ENCODE measurements at places on chromosomes 2 and 18. TPM values are rescaled to one million over a fixed set of nuclear protein-coding genes. Genes with fewer than 3 reads are reported as not detected.

The LYG2 gene
- total RNA-seq = not detected

DNA sequence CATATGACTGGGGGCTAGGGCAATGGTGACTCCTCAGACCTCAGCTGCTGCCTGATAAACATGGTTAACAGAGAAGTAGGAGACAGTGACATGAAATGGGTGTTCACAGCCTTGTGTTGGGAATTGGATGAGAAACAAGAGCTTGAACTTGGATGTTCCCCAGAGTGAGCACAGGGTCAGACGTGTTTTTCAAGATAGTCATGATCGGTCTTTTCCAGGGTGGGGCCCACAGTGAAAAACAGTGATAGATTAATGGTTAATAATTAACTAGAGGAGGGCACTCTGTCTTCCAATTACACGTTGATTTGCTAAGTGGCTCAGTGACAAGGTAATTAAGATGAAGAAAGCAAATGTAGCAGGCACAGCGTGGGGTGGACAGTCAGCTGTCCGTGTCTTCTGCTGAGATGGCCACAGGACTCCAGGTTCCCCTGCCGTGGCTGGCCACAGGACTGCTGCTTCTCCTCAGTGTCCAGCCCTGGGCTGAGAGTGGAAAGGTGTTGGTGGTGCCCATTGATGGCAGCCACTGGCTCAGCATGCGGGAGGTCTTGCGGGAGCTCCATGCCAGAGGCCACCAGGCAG is at the start of gene UGT1A3:
Gene UGT1A3 (plus strand): TSS at position 320 of the 579 bp plus-strand sequence. CDS start 85 bp downstream, at position 405.
- H3K27ac ChIP-seq = no peak within 1 kb of the TSS
- peaks cover 3% of the 10 kb centered on the region for H3K27me3 ChIP-seq
- DNase-seq = no peak
- no peaks in the 10 kb centered on the region for H3K4me1 ChIP-seq
- H3K36me3 ChIP-seq = peaks cover 8% of the 10 kb centered on the region

The RBM44 gene
- 0.71 TPM for total RNA-seq

- no peak overlapping the region for H3K4me3 ChIP-seq
- no peaks in the 10 kb centered on the region for H3K4me1 ChIP-seq
- H3K27ac ChIP-seq = no peak overlapping the region
- H3K27me3 ChIP-seq = peaks cover 50% of the 10 kb centered on the region
- no peak for DNase-seq
- no peaks in the 10 kb centered on the region for H3K36me3 ChIP-seq
These were observed 48.2 kb upstream of the FAM136A start for GRCh38 chr2:70349921-70350685.

The FAP gene
- not detected for total RNA-seq

DNA sequence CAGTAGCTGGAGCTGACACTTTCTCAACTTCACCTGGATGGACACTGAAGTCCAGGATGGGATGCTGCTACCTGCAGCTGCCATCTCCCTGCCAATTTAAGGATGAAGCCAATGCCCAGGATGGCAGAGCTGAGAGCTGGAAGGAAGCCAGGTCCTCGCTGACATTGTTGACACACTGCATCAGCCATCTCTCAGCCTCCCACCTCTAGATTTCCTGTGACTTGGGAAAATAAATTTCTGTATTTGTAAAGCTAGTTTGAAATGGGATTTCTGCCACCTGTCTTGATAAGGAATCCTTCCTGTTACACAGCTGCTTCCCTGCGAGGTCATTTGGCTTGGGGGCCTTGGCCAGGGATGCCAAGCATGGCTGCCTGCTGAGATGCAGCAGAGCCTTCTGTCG is 43.5 kb downstream of the KCTD1 start:
- no peaks in the 10 kb centered on the region for H3K27me3 ChIP-seq
- H3K36me3 ChIP-seq = no peaks in the 10 kb centered on the region
- H3K4me3 ChIP-seq = no peak overlapping the region

DNA sequence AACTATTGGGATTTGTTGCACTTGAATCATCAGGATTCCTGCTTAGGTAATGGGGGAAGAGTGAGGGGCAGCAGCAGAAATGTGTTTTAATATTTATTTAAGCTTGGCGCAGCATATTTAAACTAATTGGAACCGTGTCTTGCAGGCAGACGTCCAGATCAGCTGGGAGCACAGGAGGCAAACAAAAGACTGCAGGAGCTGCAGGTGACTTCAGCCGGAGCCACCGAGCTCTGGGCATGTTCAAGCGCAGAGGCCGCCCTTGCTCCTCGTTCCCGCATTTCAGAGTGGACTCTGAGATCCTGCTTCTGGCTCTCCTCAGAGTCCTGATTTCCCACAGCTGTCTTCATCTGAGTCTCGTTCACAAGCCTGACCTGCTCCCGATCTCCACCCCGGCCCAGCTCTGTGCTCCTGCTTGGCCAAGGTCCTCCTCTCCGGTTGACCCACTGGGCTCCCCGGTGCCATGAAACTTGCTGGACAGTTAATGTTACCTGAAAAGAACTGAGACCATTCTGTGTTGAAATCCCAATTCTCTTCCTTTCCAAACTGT is 475.5 kb downstream of the SOX11 start:
- H3K36me3 ChIP-seq = peaks cover 64% of the 10 kb centered on the region
- peaks cover 9% of the 10 kb centered on the region for H3K27me3 ChIP-seq
- no peak overlapping the region for H3K27ac ChIP-seq
- no peak overlapping the region for H3K4me3 ChIP-seq
- no peaks in the 10 kb centered on the region for H3K4me1 ChIP-seq

- H3K4me3 ChIP-seq = no peak overlapping the region
- H3K4me1 ChIP-seq = peaks cover 19% of the 10 kb centered on the region
- peaks cover 9% of the 10 kb centered on the region for H3K36me3 ChIP-seq
- H3K27ac ChIP-seq = no peak overlapping the region
- no peaks in the 10 kb centered on the region for H3K27me3 ChIP-seq
- DNase-seq = no peak
These were observed 321.0 kb downstream of the RND3 start for GRCh38 chr2:150166313-150167051.

The MOCOS gene
- 5.3 TPM for total RNA-seq

DNA sequence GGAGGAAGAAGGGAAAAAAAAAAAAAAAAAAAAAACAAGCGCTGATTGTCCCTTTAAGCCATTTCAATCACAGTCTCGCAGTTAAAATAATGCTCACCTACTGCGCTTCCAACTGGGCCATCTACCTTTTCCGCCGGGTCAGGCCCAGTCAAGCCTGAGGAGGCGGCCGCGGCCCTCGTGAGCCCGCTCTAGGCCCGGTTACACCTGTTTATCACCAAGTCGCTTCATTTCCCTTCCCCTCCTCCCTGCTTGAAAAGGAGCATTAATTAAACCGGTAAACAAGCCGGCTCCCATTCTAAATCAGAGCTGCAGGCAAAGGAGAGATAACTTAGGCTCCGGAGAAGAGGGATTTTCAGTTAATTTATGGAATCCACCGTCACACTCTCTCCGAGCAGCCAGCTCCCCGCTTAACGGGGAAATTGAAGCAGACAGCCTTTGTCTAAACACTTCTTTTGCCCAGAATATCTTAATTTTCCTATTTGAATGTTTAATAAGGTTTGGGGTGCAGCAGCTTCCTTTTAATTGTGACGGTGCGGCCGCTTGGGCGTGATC is 140.1 kb upstream of the SIX3 start:
- H3K27me3 ChIP-seq = peaks cover 40% of the 10 kb centered on the region
- H3K4me3 ChIP-seq = peak overlapping the region; percentile 80
- H3K4me1 ChIP-seq = peaks cover 77% of the 10 kb centered on the region
- DNase-seq = peak; percentile 73

- H3K27me3 ChIP-seq = peaks cover 21% of the 10 kb centered on the region
- no peak overlapping the region for H3K27ac ChIP-seq
These were observed 5.6 kb downstream of the NMUR1 start for GRCh38 chr2:231524477-231525247.

The MC5R gene
- total RNA-seq = 0.27 TPM

DNA sequence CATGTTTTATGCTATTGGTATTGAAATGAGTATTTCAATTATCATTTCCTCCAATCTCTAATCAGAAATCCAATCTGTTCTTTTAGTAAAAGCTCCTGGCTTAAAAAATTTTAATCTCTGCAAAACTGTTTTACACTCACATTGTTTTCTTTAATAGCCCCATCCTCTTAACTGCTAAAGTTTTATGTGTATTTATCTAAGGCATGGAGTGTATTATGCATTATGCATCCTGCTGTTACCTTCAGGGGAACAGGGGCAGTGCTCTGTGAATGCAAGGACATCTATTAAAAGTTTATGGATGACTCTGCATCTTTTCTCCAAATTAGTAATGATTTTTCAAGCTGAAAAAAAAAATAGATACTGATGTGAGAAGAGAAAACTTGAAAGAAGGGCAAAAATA is 1261.6 kb upstream of the NXPH2 start:
- H3K4me3 ChIP-seq = no peak overlapping the region
- peaks cover 6% of the 10 kb centered on the region for H3K4me1 ChIP-seq
- DNase-seq = no peak

- H3K4me1 ChIP-seq = no peaks in the 10 kb centered on the region
- peaks cover 34% of the 10 kb centered on the region for H3K36me3 ChIP-seq
- no peak for DNase-seq
- H3K4me3 ChIP-seq = no peak overlapping the region
- peaks cover 8% of the 10 kb centered on the region for H3K27me3 ChIP-seq
- no peak overlapping the region for H3K27ac ChIP-seq
These were observed 158.5 kb downstream of the COPS8 start for GRCh38 chr2:237244178-237244577.

The CYTIP gene
- total RNA-seq = 0.89 TPM

- H3K27me3 ChIP-seq = no peaks in the 10 kb centered on the region
- no peak overlapping the region for H3K27ac ChIP-seq
- DNase-seq = no peak
- no peaks in the 10 kb centered on the region for H3K36me3 ChIP-seq
- H3K4me3 ChIP-seq = no peak overlapping the region
These were observed 16.0 kb downstream of the ACTR3 start for GRCh38 chr2:113905886-113906285.

DNA sequence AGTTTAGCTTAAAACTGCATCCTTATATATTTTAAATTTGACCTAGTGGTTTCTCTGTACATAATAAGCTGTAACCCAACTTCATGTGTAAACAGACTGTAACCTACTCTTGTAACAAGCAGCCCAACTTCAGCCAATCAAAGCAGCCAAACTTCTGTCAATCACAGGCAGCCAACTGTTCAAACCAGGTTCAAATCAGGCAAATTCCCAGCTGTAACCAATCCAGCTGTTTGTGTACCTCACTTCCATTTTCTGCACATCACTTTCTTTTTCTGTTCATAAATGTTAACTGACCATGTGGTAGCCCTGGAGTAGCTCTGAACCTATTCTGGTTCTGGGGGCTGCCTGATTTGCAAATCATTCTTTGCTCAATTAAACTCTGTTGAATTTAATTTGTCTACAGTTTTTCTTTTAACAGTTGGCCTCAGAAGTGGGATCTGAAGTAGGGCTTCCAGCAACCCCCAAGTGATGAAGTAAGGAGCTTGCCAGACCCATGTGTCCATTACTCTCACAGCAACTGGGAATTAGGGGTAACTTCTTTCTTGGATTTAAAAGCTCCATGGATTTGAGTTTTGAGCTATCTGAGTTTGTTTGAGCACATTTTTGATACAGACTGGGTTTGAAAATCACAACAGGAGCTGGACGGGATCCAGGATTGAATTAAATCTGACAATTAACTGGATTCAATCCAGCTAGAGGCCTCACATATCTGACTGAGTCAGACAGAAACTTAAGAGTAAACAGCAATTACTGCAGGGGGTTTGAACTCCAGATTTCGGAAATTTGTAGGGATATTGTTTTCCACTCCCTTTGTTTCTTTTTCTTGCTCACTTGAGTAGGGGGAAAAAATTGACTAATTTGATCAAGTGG is 1569.7 kb upstream of the SLC39A10 start:
- peaks cover 4% of the 10 kb centered on the region for H3K36me3 ChIP-seq
- H3K27ac ChIP-seq = peak overlapping the region; percentile 16
- no peaks in the 10 kb centered on the region for H3K27me3 ChIP-seq

The MBP gene
- total RNA-seq = 19.6 TPM

DNA sequence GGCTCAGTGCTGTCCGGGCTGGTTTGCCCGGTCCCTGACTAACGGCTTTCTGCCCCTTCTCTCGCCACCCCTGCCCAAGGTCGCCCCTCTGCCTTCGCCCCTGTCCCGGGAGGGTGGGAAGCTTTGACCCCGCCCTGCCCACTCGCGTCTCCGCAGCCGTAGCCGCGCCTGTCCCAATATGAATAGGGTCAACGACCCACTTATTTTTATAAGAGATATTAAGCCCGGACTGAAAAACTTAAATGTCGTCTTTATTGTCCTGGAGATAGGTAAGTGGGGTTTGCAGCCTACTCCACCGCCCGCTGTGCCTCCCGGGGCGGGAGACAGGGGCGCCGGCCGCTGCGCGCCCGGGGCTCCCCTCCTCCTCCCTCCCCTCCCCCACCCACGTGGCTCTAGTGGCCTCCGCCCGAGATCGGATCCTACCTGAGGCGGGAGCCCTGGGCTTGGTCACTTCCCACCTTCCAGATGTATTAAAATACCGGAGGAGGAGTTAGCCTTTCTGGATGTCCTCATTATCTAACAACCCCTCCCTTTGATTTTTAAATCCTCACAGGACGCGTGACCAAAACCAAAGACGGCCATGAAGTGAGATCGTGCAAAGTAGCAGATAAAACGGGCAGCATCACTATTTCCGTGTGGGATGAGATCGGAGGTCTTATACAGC is 633 bp downstream of the NABP1 start:
- H3K27ac ChIP-seq = peak overlapping the region; percentile 81
- peaks cover 17% of the 10 kb centered on the region for H3K4me1 ChIP-seq
- peak; percentile 25 for DNase-seq

The ITGB6 gene
- total RNA-seq = 0.07 TPM

The IL1B gene
- not detected for total RNA-seq

- H3K4me3 ChIP-seq = peak overlapping the region; percentile 70
- no peaks in the 10 kb centered on the region for H3K36me3 ChIP-seq
- H3K27me3 ChIP-seq = peaks cover 93% of the 10 kb centered on the region
- peak; percentile 64 for DNase-seq
- H3K4me1 ChIP-seq = peaks cover 35% of the 10 kb centered on the region
These were observed 69.0 kb downstream of the CTAGE1 start for GRCh38 chr18:22348521-22349316.

The FOSL2 gene
- total RNA-seq = 4.5 TPM

The KCNIP3 gene
- 2.1 TPM for total RNA-seq

The CRYGD gene
- total RNA-seq = 6.3 TPM

GRCh38 chr2:181140414-181140813 is 160.0 kb downstream of the UBE2E3 start:
- no peak overlapping the region for H3K4me3 ChIP-seq
- peaks cover 14% of the 10 kb centered on the region for H3K4me1 ChIP-seq
- H3K27me3 ChIP-seq = no peaks in the 10 kb centered on the region

GRCh38 chr2:19786408-19787058 is 115.2 kb downstream of the TTC32 start:
- peaks cover 7% of the 10 kb centered on the region for H3K27me3 ChIP-seq
- H3K36me3 ChIP-seq = no peaks in the 10 kb centered on the region
- no peak overlapping the region for H3K4me3 ChIP-seq
- H3K4me1 ChIP-seq = peaks cover 30% of the 10 kb centered on the region

GRCh38 chr2:18829251-18829902 is 240.0 kb upstream of the NT5C1B start:
- no peaks in the 10 kb centered on the region for H3K27me3 ChIP-seq
- H3K4me3 ChIP-seq = no peak overlapping the region
- H3K27ac ChIP-seq = no peak overlapping the region
- H3K36me3 ChIP-seq = no peaks in the 10 kb centered on the region
- DNase-seq = no peak

All from WTC11 (cell line).